ENCODE measurements at places on chromosomes 6 and 20.
A peak's percentile ranks its signal among the peaks of the same experiment; 100 is the strongest.

- no peak for DNase-seq
Measured at GRCh38 chr6:34062815-34063214, 83.1 kb downstream of the GRM4 start.

- peak; percentile 4 for DNase-seq
Measured at GRCh38 chr6:38933426-38933825, 115.2 kb upstream of the GLP1R start.

GRCh38 chr20:16488086-16488485, 85.2 kb downstream of the KIF16B start:
- no peak for DNase-seq

- no peak for DNase-seq
Measured at GRCh38 chr6:72212686-72213085, 326.3 kb downstream of the RIMS1 start.

- DNase-seq = no peak
Measured at GRCh38 chr6:145289573-145289972, 445.7 kb downstream of the EPM2A start.

DNA sequence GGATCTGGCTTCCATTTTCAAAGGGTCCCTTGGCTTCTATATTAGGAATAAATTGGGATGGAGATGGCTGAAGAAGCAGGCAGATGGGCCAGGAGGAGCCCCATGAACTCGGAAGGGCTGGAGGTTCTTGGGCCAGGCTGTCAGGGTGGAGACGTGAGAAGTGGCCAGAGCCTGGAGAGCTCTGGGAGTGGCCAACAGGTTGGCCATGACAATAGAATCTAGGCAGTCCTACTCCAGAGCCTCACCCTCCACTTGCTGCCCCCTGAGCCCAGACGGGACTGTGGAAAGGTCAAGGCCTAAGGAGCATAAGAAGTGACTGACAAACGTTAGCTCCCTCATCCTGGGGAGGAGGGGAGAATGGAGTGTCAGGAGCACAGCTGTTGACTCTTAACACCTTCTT, 62.1 kb downstream of the STK35 start:
- no peak for DNase-seq

DNA sequence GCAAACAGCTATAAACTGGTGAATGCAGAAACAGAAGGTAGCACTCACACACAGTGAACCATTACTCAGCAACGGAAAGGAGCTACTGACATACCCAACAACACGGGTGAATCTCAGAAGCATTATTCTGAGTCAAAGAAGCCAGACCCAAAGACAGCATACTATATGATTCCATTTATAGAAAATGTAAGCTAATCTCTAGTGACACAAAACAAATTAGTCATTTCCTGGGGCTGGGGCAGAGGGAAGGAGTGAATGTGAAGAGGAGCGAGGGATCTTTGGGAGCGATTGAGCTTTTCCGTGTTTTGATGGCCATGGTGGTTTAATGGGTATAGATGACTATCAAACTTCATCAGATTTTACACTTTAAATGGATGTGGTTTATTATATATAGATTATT, 614.6 kb downstream of the DHX35 start:
- no peak for DNase-seq

DNA sequence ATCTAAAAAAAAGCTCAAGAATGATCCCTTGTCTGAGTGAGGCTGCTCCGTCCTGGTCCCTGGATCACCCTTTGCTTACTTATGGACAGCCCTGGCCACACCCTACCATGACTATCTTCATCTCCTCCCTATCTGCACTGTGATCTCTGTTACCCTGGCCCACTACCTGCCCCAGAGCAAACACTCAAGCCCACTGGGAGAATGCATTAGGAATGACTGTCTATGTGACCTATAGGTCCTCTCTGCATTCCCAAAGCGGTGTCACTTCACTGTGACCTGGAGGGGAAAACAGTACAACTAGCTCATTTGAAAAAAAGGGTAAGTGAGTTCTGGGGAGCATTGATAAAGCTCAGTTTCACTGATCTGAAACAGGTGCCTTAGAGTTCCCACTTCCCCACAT, 86.4 kb upstream of the FOXP4 start:
- no peak for DNase-seq

- DNase-seq = no peak
Measured at GRCh38 chr20:58908221-58908620, 55.7 kb downstream of the GNAS start.

DNA sequence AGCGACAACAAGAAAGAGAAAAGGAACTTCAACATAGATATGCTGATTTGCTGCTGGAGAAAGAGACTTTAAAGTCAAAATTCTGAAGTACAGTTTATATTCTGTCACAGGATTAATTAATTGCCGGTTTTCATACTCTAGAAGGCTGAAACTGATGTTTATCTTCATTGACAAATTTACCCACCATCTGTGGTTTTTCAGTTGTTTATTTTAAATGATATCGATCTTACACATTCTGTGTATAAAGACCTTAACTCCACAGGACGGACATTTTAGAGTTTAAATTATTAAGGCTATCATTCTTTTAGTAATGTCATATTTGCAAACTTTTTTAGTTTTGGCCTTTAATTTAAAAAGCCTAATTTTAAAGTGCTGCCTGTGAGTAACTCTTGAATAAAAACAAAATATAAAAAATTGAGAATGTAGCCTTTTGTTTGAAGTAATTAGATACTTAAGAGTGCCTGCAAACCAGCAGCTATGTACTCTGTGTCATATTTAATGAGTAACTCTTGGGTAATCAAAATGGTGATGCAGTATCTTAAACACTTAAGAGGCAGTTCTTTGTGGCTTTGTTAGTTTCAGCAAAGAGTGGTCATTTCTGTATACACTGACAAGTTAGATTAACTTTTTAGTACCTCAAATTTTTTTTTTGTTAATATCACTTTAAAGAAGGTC, 59.3 kb downstream of the CDC5L start:
- no peak for DNase-seq

- no peak for DNase-seq
Measured at GRCh38 chr20:11686195-11686594, 231.5 kb upstream of the BTBD3 start.

GRCh38 chr6:137297887-137298286, 78.7 kb upstream of the IFNGR1 start:
- no peak for DNase-seq

- DNase-seq = no peak
Measured at GRCh38 chr20:9161311-9161710, 92.4 kb downstream of the PLCB4 start.

GRCh38 chr20:23050076-23050838, 785 bp upstream of the THBD start:
- DNase-seq = no peak

DNA sequence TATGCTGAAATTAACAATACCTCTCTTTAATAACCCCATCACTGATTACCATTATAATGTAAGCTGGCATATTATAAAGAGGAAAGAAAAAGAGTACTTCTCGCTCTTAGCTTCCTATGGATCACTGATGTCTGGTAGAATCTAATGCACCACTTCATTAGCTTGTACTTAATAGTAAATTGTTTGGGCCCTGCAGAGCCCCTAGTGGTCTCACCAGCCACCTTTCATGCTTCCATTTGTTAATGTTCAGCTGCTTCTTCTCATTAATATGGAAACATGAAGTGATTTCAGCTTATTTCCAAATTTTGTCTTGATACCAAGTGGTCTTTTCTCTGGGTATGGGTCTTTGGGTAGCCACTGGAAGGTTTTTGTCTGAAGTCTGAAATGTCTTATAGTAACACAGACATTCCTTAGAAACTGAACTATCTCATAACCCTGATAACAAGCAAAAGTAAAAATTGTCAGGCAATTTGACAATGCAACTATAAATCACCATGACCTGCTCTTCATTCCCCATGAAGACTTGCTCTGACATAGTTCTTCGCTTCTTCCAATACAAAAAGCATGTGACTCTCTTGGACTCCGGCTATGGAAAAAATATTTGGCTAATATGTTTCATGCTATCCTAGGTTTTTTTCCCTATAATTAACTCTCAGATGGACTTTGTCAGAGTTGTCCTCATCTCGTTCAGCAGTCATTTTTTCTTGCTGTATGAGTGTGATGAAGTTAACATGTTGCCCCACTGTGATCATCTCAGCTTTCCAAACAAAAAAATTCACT, 395.8 kb upstream of the MARCKS start:
- no peak for DNase-seq

GRCh38 chr20:38252292-38253288, 7.9 kb downstream of the KIAA1755 start:
- no peak for DNase-seq

GRCh38 chr6:151284548-151285017, 44.8 kb downstream of the AKAP12 start:
- peak; percentile 34 for DNase-seq

GRCh38 chr6:101762851-101763250, 369.3 kb downstream of the GRIK2 start:
- DNase-seq = no peak

DNA sequence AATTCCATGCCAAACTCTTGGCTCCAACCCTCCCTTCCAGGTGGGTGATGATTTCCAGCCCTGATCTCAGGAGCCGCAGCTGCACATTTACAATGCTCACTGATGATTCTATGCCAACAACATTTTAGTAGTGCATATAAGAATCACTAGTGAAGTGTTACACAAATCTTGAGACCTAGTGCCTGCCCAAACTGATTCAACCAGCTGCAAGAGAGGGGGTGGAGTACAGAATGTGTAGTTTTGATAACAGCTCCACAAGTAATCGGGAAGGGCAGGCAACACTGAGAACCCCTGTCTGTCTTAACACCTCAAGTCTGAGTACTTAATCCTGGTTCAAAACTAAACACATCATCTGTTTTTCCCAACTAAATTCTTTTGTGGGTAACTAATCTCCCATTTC, 91.7 kb downstream of the PRDM1 start:
- no peak for DNase-seq

DNA sequence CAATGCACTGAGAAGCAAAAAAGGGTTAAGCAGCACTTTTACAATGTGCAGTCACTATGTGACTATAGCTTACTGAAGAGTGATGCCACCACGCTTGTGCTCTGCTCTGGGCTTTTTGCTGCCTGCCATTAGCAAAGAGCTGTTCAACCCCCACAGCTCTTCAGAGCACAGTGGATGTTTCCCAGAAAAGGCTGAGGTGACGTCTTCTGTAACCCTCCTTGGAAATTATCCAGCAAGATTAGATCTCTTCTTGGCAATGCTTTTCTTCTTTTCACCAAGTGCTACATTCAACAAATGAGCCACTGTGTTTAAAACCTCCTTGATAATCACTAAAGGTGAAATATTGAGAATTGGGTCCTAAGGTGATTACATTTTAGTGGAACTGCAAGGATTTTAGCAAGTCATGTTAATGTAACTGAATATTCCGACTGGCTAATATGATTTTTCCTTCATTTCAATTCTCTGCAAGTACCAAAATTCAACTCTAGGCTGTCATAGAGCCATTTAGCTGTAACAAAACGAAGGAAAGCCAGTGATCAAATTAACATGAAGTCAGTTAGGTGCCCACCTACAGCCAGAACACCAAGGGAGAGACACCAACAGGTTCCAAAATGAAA, 34.9 kb downstream of the ELOVL5 start:
- DNase-seq = no peak

All from activated CD4-positive, alpha-beta T cell treated with anti-CD3 and anti-CD28 coated beads, Interleukin-2, Interleukin-4, amounts not matched to agents 100 ng/mL and 50 ng/mL, durations not matched to agents 16 hours and 8 hours (primary cell).